ENCODE measurements at places on chromosomes 1 and 21. TPM values are rescaled to one million over a fixed set of nuclear protein-coding genes. Genes with fewer than 3 reads are reported as not detected.

KRTAP19-1 gene
- not detected for total RNA-seq

LCE6A gene
- total RNA-seq, result not detected

SLC2A5 gene
- 0.42 TPM for total RNA-seq

DTL gene
- total RNA-seq, result 15.2 TPM

CFHR1 gene
- not detected for total RNA-seq

ZBTB8A gene
- total RNA-seq, result 5.3 TPM

DNAJC6 gene
- 1.3 TPM for total RNA-seq

DCDC2B gene
- not detected for total RNA-seq

C1orf94 gene
- total RNA-seq, result not detected

RGS16 gene
- 0.74 TPM for total RNA-seq

TENT5C gene
- 0.19 TPM for total RNA-seq

AGMAT gene
- 0.70 TPM for total RNA-seq

NTRK1 gene
- total RNA-seq, result not detected

YIPF1 gene
- 20.9 TPM for total RNA-seq

LRRIQ3 gene
- 0.92 TPM for total RNA-seq

PODN gene
- not detected for total RNA-seq

RPS6KC1 gene
- 10.0 TPM for total RNA-seq

PSMA5 gene
- total RNA-seq, result 42.0 TPM

PGLYRP3 gene
- total RNA-seq, result 6.0 TPM

HES3 gene
- 0.78 TPM for total RNA-seq

TMEM82 gene
- not detected for total RNA-seq

TMEM81 gene
- 1.9 TPM for total RNA-seq

TSPAN1 gene
- 37.5 TPM for total RNA-seq

FCGR1A gene
- total RNA-seq, result not detected

SPATA46 gene
- not detected for total RNA-seq

CRTC2 gene
- 15.9 TPM for total RNA-seq

DCST1 gene
- not detected for total RNA-seq

GABRD gene
- total RNA-seq, result not detected

OR2G6 gene
- total RNA-seq, result not detected

C1orf21 gene
- 21.9 TPM for total RNA-seq

CASQ1 gene
- total RNA-seq, result not detected

IQCC gene
- total RNA-seq, result 3.5 TPM

BTG3 gene
- total RNA-seq, result 41.7 TPM

SPRR1A gene
- 172 TPM for total RNA-seq

Data from airway epithelial cell (primary cell).